ENCODE measurements at places on chromosomes 16 and 17. TPM values are rescaled to one million over a fixed set of nuclear protein-coding genes. Genes with fewer than 3 reads are reported as not detected.

The ZNF213 gene
- total RNA-seq: 8.1 TPM

GRCh38 chr17:43018008-43018853, 4.0 kb downstream of the VAT1 start:
- DNase-seq: no peak

The MYH1 gene
- 2,943 TPM for total RNA-seq

DNA sequence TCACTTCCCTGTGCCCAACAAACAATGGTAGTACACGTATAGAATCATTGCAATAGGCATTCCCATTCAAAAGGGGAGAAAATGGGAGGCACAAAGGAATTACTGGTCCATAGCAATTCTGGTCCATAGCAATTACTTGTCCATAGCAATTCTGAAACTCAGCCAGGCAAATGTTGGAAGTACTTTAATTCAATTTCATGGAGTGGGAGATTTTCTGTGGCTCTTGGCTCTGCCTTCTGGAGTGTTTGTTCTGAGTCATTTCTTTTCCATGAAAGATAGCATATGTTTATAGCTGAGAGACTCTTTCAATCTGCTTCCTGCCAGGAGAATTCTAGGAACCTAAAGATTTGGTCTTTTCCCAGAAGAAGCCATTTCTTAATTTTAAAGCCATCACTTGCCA, 182.8 kb upstream of the ELAC2 start:
- no peak for DNase-seq

GRCh38 chr16:57285379-57285778, 907 bp upstream of the PLLP start:
- no peak for DNase-seq

DNA sequence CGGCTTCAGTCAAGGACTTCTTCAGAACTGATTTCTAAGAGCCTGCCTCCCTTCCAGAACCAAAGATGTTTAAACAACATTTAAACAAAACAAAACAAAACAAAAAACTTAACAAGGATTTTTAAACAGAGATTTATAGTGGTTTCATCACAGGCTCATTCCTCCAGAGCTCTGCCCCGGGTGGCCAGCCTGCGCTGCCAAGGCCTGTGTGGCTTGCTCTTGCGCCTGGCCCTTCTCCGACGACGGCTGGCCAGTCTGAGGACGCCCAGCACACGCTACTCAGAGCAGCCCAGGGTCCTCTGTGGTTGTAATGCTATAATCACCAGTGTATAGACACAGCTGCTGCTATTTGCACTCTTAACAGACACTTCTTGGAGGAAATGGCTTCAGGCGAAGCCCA, 307.2 kb upstream of the MYOCD start:
- no peak for DNase-seq

DNA sequence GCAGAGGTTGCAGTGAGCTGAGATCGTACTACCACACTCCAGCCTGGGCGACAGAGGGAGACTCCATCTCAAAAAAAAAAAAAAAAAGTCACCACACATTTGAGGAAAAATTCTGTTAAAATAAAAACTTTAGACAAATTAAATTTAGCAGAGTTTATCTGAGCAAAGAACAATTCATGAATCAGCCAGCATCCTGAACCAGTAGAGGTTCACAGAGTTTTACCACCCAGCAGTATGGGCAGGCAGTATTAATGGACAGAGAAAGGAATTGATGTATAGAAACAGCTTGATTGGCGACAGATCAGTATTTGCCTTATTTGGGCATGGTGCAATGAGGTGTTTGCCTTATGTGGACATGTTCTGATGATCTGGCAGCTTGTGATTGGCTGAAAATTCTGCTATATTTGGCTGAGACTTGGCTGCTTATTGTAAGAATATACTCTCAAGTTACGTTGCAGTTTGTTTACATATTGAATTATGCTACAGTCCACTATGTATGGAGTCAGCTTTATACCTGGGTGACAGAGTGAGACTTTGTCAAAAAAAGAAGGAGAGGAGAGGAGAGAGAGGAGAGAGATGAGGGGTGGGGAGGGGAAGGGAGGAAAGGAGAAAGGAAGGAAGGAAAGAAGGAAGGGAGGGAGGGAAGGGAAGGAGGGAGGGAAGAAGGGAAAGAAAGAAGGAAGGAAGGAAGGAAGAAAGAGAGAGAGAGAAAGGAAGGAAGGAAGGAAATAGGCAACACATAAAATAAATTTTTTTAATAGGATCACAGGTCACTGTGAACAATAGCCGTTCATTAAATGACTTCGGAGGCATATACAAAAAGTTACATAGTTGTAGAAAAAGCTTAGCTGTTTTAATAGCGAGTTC, 14.6 kb downstream of the ABCC3 start:
- DNase-seq: no peak

- DNase-seq: peak; percentile 48
Measured at GRCh38 chr16:75506574-75506973, 11.3 kb upstream of the CHST6 start.

The TLCD3B gene
- 0.22 TPM for total RNA-seq

GRCh38 chr17:19388791-19389785, 2.1 kb upstream of the MFAP4 start:
- DNase-seq: no peak

The TBC1D3I gene
- 0.78 TPM for total RNA-seq

GRCh38 chr17:28725660-28726225, 290 bp downstream of the TLCD1 start:
- no peak for DNase-seq

- no peak for DNase-seq
Measured at GRCh38 chr16:79562166-79562823, 38.2 kb downstream of the MAF start.

The TOM1L1 gene
- total RNA-seq: 4.5 TPM

The HIC1 gene
- total RNA-seq: 12.6 TPM

GRCh38 chr17:32551186-32551955, 64.6 kb downstream of the CDK5R1 start:
- no peak for DNase-seq

DNA sequence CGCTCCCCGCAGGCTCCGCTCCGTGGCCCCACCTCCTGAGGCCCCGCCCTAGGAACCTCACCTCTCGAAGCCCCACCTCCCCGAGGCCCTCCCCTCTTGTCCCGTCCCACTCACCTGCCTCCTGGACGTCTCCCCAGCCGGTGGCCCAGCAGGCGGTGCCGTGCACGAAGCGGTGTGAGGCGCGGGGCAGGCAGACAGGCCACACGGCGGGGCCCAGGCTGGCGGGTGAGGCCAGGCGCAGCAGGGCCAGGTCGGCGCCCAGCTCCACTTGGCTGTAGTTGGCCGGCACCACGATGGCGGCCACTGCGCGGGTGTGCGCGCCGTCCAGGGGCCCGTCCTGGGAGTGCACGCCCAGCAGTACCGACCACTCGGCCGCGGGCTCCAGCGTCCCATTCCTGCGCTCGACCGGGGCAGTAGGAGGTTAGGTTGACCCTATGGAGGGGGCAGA, 1.6 kb downstream of the PRSS36 start:
- no peak for DNase-seq

The WDR59 gene
- total RNA-seq: 30.6 TPM

DNA sequence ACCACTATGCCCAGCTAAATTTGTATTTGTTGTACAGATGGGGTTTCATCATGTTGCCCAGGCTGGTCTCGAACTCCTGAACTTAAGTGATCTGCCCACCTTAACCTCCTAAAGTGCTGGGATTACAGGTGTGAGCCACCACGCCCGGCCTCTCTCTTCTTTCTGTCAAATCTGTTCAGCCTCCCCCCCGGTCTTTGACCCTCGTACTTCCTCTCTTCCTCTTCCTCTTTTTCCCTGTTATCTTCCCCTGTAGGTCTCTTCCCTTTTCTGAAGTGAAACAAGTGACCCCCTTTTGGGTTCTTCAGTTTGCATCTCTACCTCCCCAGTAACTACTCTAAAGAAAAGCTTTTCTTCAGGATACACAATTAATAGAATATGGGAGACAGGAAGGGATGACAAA, 31.7 kb upstream of the DHX40 start:
- no peak for DNase-seq

- no peak for DNase-seq
Measured at GRCh38 chr17:48513666-48514455, 16.9 kb downstream of the HOXB1 start.

The MT4 gene
- total RNA-seq: not detected

The TMEM92 gene
- total RNA-seq: not detected

DNA sequence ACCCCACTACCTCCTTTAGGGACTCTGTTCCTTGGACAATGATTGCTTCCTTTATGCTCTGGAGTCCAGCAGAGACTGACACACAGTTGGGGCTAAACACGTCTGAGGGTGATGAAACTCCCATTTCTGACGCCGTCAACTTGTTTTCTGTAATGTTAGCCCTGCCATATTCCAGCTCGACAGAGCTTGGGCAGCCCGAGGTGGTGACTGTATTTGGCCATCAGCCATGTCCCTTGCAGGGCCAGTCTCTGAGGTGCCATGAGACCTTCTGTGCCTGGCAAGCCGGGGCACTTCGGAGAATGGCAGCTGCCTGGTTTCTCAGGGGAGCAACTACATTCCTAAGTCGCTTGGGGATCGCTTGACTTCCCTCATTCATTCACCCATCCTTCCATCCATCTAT, 278.9 kb upstream of the TNRC6C start:
- DNase-seq: no peak

The MYOCD gene
- 0.22 TPM for total RNA-seq

The BCL6B gene
- 11.9 TPM for total RNA-seq

GRCh38 chr17:60224064-60224463, 74.3 kb downstream of the CA4 start:
- DNase-seq: no peak

DNA sequence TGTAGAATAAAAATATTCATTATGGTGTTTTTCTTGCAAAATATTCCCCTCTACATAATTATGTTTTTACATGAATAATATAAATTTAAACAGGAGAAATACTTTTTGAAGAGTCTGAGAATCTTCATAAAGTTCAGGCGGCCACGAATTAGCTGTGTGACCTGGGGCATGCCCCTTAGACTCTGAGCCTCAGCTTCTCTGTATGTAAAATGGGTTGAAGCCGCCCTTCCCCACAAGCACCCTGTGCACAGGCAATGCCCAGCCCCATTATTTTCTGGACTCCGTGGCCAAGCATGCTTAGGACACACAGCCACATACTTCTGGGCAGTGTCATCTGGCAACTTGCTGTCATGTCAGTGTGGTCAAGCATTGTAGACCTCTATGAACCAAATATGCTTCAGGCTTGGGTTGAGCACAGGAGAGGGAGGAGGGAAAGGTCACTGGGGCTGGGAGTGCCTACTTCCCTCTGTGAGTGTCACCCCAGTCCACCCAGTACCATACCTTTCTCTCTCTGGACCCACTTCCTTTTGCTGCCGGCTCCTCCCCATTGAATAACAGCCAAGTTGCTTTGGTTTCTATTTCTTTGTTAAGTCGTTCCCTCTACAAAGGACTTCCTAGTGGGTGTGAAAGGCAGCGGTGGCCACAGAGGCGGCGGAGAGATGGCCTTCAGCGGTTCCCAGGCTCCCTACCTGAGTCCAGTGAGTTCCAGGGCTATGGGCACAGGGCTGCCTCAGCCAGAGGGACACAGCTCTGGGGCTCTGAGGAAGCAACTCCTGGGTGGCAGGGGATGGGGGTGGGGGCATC, at the start of gene LGALS9:
Gene LGALS9, plus strand, starts transcription at position 582 of the 804 bp plus-strand sequence. Its CDS starts 78 bp downstream, at position 660.
- no peak for DNase-seq

The ECI1 gene
- 103 TPM for total RNA-seq

The TPPP3 gene
- 29.9 TPM for total RNA-seq

The CCL4 gene
- total RNA-seq: 0.41 TPM

DNA sequence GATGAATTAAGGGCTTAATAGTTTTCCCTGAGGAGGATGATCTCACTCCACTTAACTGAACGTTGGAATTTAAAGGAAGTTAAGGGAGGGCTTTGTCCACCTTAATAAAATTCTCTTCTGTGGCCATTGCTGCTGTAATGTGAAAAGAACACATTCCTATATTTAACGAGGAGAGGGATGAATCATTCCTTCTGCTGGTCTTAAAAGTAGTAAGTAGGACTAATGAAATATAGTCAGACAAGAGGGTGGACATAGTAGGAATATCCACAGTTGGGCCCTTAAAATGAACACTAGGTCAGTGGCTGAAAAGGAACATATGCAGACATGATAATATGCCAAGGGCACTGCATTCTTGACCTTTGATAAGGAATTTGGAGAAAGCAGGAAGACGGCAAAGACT, 405.6 kb downstream of the PMP22 start:
- no peak for DNase-seq

GRCh38 chr17:51947160-51947735, 211.3 kb downstream of the CA10 start:
- DNase-seq: no peak

- peak; percentile 30 for DNase-seq
Measured at GRCh38 chr17:81930142-81931125, 2.9 kb upstream of the MAFG start.

The CCL23 gene
- total RNA-seq: not detected

All from psoas muscle (tissue), 8 donors.